PC-3 (cell line): ENCODE measurements at places on chromosomes 5 and 9. TPM values are rescaled to one million over a fixed set of nuclear protein-coding genes. Genes with fewer than 3 reads are reported as not detected.

- peaks cover 24% of the 10 kb centered on the region for H3K4me1 ChIP-seq
- no peak overlapping the region for H3K4me3 ChIP-seq
- no peak overlapping the region for H3K27ac ChIP-seq
- H3K27me3 ChIP-seq = no peaks in the 10 kb centered on the region
- DNase-seq = no peak
These were observed 293.0 kb upstream of the DAP start for GRCh38 chr5:11054014-11054413.

DNA sequence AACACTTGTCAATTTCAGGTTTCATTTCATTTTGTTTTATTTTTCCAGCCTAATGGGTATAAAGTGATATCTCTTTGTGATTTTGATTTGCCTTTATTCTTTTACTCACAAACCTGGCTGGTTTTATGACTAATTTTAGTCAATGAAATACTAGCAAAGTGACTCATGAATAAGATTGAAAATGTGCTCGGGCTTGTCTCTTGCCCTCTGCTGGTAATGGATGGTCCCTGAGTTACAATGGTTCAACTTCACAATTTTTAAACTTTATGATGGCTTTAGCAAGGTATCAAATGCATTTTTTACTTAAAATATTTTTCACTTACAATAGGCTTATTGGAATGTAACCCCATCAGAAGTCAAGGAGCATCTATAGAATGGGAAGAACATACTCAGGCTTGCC, 431.4 kb upstream of the CCNG1 start:
- H3K27ac ChIP-seq = no peak overlapping the region
- H3K36me3 ChIP-seq = no peaks in the 10 kb centered on the region
- peak; percentile 72 for DNase-seq

DNA sequence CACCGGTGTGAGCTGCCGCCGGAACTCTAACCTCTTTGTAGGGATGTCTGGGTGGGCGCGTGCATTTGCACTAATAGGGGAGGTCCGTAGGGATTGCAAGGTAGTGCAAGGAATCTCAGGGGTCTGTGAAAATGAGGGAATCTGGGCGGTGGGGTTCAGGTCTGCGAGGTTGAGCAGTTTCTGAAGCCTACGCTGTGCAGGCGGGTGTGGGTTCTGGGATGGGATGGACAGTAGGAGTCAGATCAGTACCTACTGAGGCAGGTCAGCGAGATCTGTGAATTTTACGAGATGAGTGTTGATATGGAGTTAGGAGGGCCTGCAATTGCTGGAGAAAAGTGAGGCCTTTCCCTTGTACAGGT, 856 bp upstream of the ATOSB start:
- peak overlapping the region; percentile 36 for H3K27ac ChIP-seq
- peak overlapping the region; percentile 83 for H3K4me3 ChIP-seq
- H3K36me3 ChIP-seq = no peaks in the 10 kb centered on the region; the same call in 1 of the 2 replicates
- H3K27me3 ChIP-seq = no peaks in the 10 kb centered on the region
- no peak for DNase-seq

Gene LCN9
- not detected in 2 replicates for total RNA-seq

GRCh38 chr5:21931116-21931515, 922.0 kb downstream of the CDH12 start:
- H3K27ac ChIP-seq = no peak overlapping the region
- no peaks in the 10 kb centered on the region for H3K36me3 ChIP-seq
- H3K4me3 ChIP-seq = no peak overlapping the region
- no peaks in the 10 kb centered on the region for H3K4me1 ChIP-seq

DNA sequence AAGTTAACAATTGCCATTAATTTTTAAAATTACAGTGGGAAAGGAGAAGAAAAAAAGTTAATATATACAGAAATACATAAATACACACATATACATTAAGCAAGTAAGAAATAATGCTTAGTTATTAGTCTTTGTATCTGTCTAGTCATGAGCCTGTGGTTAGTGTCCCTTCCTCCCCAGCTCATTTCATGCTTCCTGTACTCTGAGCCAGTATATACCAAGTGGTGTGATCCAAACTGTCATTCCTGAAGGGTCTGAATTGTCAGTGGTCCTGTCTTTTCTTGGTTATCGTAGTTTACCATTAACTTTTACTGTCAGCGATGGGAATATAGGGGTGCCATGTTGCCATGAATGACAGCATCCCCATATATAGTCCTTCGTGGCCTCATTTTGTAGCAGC, 24.2 kb upstream of the STOM start:
- no peak for DNase-seq
- no peak overlapping the region for H3K4me3 ChIP-seq
- H3K36me3 ChIP-seq = no peaks in the 10 kb centered on the region

Gene FAM151B
- 1.7 and 2.3 TPM in 2 replicates for total RNA-seq

Gene TRPM6
- not detected in 2 replicates for total RNA-seq

DNA sequence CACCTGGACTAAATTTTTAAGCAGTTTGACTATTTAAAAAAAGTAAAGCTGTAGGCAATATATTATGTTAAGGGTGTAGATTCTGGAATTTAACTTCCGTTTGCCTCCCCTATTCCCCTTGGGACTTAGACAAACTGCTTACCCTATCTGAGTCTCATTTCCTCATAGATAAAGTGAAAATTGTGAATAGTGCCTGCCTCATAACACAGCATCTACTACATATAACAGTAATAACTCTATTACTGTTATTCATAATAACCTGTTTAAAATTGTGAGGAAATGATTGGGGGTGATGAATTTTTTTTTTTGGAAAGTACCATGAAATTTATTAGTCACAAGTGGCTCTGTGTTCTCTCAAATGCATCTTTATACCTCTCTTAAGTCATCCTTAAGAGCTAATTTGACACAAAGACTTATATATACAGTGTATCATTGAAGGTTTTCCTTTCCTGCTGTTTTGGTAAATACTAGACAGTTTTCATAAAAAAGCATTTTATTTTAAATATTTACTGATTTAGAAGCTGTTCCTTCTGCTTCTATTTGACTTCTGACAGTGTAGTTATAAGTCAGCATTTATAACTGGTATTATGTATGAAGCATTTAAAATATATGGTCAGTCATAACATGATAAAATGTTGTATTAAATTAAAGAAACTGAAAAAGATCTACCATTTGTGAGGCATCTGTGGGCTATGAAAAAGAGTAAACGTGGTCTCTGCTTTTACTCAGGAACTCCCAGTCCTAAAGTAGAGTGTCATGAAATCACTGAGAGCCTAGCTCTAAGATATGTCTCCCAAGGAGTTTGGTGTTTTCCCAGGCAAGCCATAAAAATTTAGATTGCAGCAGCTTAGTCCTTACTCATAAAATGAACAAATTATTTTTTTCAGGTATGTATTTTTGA, 46.4 kb downstream of the MCCC2 start:
- no peak for DNase-seq
- H3K36me3 ChIP-seq = no peaks in the 10 kb centered on the region; the same call in 1 of the 2 replicates
- H3K4me1 ChIP-seq = no peaks in the 10 kb centered on the region
- H3K4me3 ChIP-seq = no peak overlapping the region
- H3K27me3 ChIP-seq = no peaks in the 10 kb centered on the region

GRCh38 chr5:96235008-96235910, 197.8 kb downstream of the PCSK1 start:
- no peaks in the 10 kb centered on the region for H3K4me1 ChIP-seq
- no peak overlapping the region for H3K4me3 ChIP-seq
- no peaks in the 10 kb centered on the region for H3K36me3 ChIP-seq
- H3K27me3 ChIP-seq = no peaks in the 10 kb centered on the region
- DNase-seq = no peak

DNA sequence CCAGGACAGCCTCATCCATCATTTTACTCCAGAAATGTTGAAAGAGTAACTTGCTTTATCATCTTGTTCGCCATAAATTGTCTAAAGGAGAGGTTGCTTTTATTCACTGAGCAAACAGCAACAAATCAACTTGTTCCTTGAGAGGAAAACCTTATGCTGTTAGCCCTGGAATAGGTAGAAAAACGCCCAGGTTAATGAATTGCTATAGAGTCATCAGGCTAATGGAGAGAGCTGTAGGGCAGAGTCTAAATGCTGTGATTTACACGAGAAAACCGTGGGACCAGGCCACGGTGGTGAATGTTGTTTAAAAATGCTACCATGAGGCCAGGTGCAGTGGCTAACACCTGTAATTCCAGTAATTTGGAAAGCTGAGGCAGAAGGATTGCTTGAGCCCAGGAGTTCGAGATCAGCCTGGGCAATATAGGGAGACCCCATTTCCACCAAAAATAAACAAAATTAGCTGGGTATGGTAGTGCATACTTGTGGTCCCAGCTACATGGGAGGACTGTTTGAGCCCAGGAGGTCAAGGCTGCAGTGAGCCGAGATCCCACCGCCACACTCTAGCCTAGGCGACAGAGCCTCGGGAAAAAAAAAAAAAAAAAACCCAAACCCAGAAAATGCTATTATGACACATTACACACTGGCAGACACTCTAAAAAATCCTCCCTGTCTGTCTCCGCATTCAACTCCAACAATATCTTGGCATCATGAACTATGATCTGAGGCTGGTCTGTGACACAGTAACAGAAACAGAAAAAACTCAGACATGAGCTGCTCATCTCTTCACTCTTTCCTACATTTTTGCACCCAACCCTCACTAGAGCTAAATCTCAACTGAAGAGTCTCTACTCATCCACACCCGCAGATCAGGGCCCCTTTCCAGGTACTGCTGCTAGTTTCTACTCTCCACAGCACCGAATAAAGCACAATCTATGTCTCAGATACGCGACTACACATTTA, 118.6 kb upstream of the RETREG1 start:
- DNase-seq = no peak
- no peaks in the 10 kb centered on the region for H3K27me3 ChIP-seq
- peaks cover 4% of the 10 kb centered on the region; the same call in 1 of the 2 replicates for H3K36me3 ChIP-seq
- H3K4me3 ChIP-seq = no peak overlapping the region

Gene DUSP1
- 522 and 586 TPM in 2 replicates for total RNA-seq

Gene MARCHF11
- total RNA-seq = not detected in 2 replicates

DNA sequence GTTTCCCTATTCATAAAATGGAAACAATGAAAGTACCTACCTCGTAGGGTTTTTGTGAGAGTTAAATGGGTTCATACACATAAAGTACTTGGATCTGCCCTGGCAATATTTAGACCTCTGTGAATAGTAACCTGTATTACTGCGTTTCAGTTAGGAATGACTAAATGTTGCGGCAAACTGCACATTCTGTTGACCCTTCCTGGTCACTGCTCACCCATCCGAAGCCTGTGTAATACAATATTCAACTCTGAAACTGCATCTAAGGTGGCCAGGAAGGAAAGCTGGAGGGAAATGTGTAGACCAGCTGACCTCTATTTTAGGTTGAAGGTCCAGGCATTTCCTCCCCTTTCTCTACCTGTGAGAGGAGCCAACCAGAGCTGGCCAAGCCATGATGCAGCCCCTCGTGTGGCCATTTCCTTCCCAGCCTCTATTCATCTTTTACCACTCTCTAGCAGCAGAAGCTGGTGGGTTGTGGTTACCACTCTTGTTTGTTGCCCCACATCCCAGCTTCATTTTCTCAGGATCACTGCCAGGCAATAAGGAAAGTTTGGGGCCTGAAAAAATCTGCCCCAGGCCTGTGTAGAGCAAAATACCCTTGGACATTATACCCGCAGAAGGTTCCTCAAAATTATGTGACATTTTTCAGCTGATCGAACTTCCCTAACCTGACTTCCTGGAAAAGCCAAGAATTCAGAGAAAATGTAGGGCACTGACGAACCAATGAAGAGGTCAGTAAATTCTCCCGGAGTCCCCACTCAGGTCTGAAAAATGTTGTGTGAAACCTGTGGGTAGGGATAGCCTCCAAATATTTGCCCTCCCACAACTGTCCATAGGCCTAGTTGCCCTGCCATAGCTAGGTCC, 20.5 kb upstream of the PDCD1LG2 start:
- DNase-seq = no peak
- H3K4me3 ChIP-seq = no peak overlapping the region
- no peaks in the 10 kb centered on the region for H3K27me3 ChIP-seq

DNA sequence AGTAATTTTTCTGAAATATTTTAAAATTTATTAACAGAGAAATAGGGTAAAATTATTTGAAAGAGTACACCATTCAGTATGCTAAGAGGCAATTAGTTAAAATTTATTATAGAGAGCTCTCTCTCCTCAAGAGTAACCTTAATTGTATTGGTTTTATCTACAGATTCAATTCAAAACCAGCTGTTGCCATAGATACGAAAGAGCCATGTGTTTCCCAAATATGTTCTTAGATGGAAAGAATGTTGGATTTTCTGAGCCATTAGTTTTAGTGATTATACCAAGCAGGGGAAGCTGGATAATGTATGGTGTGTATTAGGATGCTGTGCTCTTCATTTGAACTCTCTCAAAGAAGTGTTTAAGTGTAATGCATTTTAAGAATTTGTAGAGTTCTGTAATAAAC, 27.8 kb downstream of the C7 start:
- no peaks in the 10 kb centered on the region for H3K27me3 ChIP-seq
- DNase-seq = no peak
- H3K4me1 ChIP-seq = no peaks in the 10 kb centered on the region
- H3K27ac ChIP-seq = no peak overlapping the region
- no peak overlapping the region for H3K4me3 ChIP-seq

DNA sequence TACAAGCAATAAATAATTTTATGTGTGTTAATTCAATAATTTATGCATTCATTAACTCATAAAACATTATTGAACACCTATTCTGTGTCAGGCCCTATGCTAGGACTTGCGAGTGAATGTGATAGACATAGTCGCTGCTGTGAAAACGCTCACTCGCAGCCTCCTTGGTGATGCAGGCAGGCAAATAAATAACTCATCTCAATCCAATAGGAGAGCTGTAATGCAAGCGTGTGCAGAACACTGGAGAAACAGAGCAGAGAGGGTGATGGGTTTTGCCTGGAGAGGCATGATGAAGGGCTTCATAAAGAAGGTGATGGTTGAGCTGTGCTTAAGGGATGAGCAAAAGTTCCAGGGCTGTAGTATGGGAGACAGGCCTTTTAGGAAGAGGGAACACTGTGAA, 111.3 kb upstream of the ZNF462 start:
- no peak for DNase-seq
- H3K27ac ChIP-seq = no peak overlapping the region
- no peaks in the 10 kb centered on the region for H3K27me3 ChIP-seq
- H3K36me3 ChIP-seq = no peaks in the 10 kb centered on the region

Gene SIT1
- not detected in 2 replicates for total RNA-seq

DNA sequence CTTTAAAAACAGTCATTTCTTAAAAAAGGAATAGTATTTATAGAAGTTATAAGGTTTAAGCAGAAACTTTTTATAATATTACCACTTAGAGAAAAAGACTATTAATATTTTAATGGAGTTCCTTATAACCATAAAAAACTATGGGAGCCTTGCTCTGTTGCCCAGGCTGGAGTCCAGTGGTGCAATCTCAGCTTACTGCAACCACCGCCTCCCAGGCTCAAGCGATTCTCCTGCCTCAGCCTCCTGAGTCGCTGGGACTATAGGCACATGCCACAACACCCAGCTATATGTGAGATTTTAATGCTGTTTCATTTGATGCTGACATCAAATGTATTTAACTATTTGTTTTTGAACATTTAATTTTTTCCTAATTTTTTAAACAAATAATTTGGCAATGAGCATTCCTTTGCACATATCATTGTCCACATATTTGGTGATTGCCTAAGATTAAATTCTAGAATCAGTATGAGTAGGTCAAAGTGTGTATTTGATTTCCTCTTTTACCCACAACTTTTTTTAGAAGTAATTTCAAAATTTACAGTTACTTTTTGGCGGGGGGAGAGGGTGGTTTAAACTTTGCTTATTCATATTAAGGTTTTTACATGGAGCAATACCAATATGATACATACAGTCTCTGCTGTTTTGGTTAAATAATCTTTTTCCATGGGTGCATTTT, 235.5 kb downstream of the ARHGEF28 start:
- H3K27me3 ChIP-seq = no peaks in the 10 kb centered on the region
- no peak overlapping the region for H3K27ac ChIP-seq
- no peak overlapping the region for H3K4me3 ChIP-seq
